ENCODE measurements at places on chromosomes 3 and 15. TPM values are rescaled to one million over a fixed set of nuclear protein-coding genes. Genes with fewer than 3 reads are reported as not detected.

DNA sequence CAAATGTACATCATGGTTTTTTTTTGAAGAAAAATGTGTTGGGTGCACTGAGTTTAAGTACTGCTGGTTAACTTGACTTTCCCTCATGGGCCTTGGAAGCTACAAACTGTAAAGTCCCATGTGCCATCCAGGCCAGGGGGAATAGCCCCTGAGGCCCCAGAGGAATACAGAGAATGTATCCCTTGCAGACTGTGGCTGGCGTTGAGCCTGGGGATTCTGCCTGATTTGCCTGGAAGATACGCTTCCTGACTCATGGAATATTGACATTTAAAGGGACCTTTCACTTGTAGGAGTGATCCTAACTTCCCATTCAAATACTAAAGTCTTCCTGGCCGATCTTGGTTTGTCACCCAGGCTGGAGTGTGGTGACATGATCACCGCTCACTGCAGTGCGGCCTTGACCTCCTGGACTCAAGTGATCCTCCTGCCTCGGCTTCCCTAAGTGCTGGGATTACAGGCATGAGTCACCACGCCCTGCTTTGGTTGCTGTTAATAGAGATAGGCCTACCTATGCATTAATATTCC lies 42.0 kb downstream of the ADAMTSL3 start:
- DNase-seq = no peak

ZNF620 gene
- total RNA-seq = 4.2 TPM

DNA sequence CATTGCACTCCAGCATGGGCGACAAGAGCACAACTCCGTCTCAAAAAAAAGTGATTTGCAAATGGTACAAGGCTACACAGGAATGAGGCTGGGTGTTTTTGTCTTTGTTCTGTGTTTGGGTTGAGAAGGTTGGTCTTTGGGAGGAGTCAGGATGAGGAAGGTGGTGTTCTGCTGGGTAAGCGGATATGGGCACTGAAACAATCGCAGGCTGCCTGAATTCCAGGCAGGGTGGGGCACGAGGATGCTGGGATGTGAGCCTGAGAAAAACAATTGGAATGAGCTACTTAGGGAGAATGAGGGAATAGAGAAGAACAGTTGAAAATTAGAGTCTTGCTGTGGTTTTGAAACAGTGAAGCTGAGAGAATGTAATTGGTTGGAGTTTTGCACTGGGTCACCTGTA lies 51.6 kb downstream of the ZBTB38 start:
- no peak for DNase-seq

WWTR1 gene
- total RNA-seq = 105 TPM

DNA sequence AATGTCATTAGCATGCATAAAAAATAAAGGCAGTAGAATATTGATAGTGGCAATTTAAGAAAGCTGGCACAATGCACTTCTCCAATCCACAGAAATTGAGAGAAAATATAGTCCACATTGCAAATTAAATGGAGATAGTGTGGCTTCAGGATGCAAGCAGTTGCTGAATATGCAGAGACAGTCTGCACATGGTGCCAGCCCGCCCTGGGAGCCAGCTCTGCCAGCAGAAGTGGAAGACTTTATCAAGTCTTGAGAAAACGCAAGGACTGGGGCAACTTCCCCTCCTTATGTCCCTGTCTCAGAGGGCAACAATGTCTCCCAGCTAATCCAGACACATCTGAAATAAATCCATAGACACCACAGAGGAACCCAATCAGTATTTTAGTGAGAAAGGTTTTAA lies 57.2 kb downstream of the MB21D2 start:
- DNase-seq = no peak

FSIP1 gene
- total RNA-seq = 0.84 TPM

DNA sequence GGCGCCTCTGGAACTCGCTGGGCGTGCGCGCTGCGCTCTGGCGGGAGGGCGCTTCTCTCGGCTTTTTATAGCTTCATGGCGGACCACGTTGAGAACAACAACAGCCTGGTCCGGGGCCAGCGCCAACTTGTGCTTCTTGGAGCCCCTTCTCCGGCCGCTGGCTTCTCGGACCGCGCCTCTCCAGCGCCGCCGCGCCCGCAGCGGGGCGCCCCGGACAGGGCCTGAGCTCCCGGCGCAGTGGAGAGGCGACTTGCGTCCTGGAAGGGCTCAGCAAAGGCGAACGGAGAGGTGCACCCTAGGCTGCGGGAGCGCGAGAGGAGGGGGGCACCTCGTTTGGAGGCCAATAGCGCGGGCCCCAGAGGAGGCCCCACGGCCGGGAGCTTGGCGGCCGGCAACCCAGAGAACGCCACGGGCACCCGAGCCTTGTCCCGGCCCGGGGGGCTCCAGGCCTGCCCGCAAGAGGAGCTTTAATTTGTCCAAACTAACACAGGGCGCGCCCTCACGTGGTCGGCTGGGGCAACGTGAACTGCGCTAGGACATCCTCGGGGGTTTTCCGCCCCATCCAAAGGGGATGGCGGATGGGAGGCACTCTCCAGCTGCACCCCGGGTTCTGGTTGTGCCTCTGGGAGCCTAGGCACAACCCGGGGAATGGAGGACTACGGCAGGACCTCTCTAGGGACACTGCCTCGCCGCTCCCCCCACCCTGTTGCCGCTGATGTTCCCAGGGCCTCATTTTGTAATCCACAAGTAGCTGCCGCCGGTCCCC lies 37.8 kb downstream of the HMCES start:
- peak; percentile 55 for DNase-seq

ATP13A4 gene
- 0.34 TPM for total RNA-seq

DNA sequence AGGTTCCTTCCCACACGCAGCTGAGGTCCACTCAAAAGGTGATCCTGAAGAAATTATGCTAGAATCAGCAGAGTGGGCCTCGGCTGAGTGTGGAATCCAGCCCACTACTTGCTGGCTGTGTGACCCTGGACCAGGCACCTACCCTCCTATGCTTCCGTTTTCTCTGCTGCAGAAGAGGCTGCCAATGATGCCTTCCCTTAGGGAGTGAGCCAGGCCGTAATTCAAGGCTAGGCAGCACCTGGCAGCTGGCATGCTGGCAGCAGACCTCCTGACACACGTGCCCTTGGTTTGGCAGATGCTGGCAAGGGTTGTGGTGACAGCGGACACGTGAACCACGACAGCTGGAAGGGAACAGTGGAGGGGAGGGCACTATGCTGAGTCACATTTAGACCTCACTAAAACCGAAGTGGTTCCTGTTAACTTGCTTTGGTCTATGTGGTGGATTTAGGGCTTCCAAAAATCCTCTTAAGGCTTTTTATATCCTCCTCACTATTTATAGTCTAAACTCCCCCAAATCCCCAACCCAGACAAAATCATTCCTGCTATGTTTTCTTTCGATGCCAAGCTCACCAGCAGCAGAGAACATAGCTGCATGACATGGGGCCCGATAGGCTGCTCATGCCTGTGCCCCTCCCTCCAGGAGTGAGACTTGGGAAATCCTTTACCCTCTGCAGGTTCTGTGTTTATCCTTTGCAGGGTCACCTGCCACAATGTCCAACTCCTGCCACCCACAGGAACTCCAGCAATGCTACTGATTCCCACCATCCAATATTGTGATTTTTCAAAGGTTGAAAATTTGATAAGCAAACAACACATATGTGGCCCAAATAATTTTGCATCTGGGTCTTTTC lies 10.6 kb upstream of the PCSK6 start:
- DNase-seq = no peak

GRCh38 chr15:91909574-91909973 lies 56.1 kb downstream of the SLCO3A1 start:
- no peak for DNase-seq

DNA sequence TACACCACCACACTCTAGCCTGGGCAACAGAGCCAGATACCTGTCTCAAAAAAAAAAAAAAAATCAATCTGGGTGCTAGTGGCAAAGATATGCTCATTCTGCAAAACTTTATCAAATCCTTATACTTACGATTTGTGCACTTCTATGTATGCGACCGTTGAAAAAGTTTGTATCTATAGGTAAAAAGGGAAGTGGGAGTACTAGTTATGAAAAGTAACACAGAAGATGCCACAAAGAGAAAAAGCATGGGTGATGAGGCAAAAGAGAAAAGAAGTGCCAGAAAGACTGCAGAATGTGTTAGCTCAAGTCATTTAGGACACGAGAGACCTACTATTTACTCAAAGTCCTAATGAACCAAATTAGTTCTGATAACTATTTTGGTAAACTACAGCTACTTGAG lies 407.8 kb downstream of the SHQ1 start:
- DNase-seq = no peak

UBAP1L gene
- total RNA-seq = 1.9 TPM

DNA sequence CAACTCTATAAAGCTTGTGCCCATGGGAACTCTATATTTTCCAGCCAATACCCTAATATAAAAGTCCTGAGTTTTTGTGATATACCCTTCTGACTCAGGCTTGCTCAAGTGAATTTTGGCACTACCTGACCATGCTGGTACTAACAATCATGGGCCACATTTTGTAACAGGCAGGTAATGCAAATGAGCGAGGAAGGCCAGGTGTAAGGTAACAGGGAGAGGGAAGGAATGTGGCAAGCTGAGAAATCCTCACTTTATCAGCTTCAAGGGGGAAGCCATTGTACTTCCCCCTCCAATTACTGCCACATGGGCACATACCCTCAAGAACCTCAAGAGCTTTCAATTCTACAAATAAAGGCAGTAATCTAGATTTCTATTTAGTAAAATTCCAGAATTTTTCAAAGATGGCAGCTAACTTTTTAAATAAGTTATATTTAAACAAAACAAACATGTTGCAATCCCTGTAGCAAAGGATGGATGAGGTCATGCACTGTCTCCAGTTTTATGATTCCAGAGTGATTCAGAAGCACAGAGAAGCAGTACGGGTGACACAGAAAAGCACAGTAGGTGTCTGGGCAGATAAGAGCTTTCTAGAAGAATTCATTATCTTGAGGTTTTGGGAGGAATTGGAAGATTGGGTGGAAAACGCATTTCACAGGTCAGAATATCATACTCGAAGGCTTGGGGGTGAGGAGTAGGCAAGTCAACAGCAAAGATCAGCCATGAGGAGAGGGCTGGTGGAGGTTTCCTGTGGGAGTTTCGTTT lies 87.6 kb downstream of the FOXP1 start:
- DNase-seq = peak; percentile 93

SLC22A13 gene
- 0.72 TPM for total RNA-seq
